ENCODE measurements at places on chromosomes 1 and 21.
A peak's percentile ranks its signal among the peaks of the same experiment; 100 is the strongest.

DNA sequence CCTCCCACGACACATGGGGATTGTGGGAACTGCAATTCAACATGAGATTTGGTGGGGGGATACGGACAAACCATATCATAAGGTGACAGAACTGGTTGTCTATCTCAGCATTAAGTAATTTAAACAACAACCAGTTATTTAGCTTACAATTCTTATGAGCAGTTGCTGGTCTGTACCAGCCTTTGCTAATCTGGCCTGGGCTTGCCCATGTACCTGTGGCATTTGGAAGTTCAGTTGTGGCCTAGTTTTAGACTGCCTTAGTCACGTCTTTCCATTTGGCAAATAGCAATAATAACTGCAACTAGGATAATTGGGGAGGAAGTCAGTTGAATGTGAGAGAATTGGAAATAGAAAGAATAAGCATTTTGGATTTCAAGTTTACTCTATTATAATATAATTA, 441.8 kb upstream of the CXADR start:
- DNase-seq, result no peak

- no peak for DNase-seq
Observed at GRCh38 chr1:186325239-186325638, 49.8 kb downstream of the TPR start.

- peak; percentile 65 for DNase-seq
Observed at GRCh38 chr1:25796811-25797458, 3.1 kb upstream of the SELENON start.

GRCh38 chr1:226443439-226443838, 35.5 kb upstream of the PARP1 start:
- DNase-seq, result no peak

- no peak for DNase-seq
Observed at GRCh38 chr21:26849428-26850115, 4.4 kb upstream of the ADAMTS1 start.

DNA sequence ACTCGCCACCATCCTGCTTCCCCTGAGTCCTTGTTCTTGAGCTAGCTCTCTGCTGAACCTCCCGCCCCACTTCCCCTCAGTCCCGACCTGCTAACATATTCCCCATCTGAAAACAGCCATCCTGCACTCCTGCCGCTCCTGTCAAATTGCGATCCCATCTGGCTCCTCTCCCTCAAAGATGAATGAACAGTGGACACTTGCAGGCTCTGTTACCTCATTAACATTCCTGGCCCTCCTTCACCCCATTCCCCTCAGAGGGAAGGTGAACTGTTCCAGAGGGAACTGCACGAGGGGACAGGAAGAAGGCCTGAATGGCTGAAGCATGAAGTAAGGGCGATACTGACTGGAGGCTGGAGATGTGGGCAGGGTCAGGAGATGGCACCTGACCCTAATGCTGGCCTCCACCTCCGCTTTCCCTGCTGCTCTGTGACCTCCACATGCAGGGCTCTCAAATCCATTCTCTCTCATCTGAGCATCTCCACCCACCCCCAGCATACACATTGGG, 7.4 kb upstream of the CELSR2 start:
- DNase-seq, result no peak

DNA sequence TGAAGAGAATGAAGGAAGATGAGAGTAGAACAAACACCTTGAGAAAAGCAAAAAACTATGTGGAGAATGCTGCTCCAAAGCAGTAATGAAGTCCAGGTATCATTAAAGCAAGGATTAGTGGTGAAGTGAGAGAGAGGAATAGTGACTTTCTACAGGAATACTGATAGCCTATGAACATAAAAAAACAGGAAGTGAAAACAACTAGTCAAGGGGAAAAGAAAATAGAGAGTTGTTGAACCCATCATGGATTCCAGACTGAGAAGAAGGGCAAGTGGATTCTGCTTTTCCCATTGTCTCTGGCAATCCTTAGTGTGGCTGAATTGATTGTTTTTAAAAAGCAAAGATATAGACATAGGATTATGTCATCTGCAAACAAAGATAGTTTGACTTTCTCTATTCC, 119.9 kb upstream of the LHX8 start:
- DNase-seq, result no peak

DNA sequence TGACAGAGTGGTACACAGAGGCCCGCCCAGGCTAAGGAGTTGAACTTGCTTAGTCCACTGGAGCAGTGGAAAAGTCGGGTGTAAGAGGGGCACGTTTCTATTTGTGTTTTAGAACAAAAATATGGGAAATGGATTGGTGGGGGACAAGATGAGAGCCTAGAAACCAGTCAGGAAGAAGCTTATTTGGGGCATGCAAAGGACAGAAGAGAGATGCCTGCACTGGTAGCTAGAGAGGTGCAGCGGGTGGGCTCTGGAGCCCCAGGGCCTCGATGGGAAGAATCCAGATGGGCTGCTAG, 1.2 kb upstream of the LIN9 start:
- DNase-seq, result no peak

GRCh38 chr1:21154717-21155116, 22.0 kb downstream of the EIF4G3 start:
- DNase-seq, result no peak

- DNase-seq, result no peak
Observed at GRCh38 chr1:181251001-181251712, 162.7 kb downstream of the IER5 start.

- no peak for DNase-seq
Observed at GRCh38 chr1:35231287-35231686, 37.2 kb upstream of the ZMYM4 start.

DNA sequence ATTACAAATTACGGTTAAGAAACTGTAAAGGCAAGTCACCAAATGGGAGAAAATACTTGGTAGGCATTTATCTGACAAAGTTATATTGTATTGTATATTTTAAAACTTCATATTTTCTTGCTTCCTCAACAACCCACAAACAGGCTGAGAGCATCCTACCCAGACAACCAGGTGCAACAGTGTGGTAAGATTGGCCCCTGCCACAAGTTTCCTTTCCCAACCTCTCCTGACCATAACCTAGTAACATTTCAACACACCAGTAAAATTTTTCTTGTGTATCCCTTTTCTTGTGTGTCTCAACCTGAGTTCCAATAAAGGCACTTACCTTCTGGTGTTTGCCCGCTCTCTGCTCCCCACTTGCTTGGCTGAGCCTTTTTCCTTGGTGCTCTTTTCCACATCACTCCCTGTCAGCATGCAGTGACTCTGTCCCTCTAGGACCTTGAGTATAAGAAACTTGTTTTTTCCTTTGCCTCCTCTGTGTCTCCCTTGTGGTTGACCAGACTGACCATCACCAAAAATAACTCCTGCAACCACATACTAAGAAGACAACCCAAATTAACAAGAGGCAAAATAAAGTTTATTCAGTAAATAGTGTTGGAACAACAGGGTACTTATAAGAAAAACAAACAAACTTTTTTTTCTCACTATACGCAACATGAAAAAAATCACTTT, 40.9 kb downstream of the FCRL3 start:
- no peak for DNase-seq

DNA sequence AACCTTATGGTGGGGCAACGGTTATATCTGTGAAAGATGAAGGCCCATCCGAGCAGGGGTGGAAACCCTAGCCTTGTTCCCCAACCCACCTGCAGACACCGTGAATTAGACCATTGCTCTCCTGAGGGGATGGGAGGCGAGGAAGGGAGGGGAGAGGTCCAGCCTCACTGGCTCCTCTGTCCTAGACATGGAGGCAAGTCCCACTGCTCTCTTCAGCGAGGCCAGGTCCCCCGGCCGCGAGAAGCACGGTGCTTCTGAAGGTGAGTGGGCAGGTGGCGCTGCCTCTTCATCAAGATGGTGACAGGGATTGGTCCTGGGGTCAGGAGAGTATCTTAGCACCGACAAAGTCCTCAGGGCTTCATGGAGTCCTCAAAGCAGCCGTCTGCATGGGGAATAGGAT, 59.3 kb downstream of the VWA5B1 start:
- DNase-seq, result no peak

DNA sequence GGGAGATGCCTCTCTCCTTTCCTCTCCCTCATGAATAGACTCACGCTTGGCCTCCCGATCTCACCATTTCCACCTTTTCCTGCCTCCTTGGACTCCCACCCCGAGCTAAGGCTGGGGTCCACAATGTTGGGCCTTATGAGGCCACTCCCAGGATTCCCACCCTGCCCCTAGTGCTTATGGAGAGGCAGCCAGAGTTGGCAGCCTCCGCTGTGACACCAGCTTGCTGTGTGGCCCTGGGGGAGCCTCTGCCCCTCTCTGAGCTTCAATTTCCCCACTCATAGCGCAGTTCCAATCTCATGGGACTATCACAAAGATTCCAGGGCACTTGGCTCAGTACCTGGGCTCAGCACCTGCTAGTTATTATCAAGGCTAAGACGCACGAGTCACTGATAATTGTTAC, 118.7 kb upstream of the WNT4 start:
- no peak for DNase-seq

DNA sequence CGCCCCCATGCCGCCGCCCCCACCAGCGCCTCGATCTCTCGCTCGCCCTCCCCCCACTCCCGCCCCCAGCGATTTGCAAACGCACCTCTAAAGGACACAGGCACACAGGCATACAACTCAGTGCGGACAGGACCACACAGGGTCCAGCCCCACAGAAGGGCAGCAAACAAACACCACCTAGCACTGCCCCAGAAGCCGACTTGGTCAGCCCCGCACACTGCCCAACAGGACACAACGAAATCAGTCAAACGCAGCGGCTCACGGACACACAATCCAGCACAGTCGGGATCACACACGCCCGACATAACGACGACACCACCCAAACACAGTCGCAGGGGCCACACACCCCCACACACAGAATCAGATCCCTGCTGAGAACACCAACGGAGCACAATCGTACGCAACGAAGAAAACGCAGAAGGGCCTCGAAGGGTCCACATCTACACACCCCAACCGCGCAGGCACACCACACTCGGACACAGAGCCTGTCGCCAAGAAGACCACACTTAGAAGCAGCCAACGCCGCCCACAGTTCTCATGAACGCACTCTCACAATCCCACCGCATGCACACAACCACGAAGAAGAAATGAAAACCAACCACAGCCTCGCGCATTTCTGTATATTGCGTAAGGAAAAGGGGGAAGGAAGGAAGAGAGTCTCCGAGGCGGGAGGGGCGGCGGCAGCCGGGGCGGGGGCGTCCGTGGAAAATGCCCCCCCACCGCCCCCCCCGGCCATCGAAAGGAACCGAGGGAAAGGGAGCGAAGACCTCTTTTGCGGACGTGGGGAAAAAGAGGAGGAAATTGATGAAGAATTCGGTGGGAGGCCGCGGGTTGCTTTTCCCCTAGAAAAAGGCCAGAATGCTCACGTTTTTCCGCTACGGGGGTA, 481 bp downstream of the TAL1 start:
- DNase-seq, result no peak

DNA sequence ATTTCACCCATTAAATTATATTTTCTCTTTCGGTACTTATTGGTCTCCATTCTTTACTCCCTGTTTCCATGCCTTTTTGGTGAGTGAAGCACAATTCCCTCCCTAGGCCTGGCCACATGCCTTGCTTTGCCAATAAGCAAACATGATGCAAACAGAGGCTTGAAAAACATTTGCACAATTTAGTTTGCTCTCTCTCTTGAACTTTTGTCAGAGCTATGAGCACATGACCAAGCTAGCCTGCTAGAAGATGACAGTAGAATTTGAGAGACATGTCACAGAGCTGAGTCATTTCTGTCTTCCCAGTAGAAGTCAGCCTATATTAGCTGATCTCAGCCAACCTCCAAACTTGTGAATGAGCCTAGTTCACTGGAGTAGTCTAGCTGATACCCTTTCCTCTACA, 24.6 kb downstream of the ANGPTL3 start:
- DNase-seq, result no peak

DNA sequence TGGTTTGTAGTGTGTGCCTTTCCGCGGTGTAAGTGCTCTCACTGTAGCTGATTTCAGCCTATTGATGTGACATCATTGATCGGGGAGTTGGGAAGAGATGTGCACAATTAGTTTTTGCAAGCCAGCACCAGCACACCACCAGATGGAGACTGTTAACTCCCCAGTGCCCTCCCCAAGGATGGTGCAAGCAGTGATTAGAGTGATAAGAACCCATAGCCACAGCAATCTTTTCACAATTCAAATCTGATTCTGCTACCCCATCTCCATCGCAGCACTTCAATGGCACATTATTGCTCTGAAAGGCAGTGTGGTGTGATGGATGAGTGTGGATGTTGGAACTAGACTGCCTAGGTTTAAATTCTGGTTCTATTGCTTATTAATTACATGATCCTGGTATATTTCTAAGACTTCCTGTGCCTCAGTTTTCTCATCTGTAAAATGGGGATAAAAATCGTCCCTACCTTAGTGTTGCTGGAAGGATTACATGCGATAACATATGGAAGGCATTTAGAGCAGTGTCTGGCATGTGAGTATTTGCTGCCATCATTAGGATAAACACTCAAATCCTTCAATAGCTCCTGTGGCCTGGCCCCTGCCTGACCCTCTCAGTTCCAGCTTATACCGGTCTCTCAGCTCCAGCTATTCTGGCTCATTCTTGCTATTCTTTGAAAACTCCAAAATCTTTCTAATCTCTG, 6.7 kb downstream of the CSF3R start:
- DNase-seq, result no peak

- no peak for DNase-seq
Observed at GRCh38 chr21:41501919-41502318, 6.0 kb downstream of the TMPRSS2 start.

DNA sequence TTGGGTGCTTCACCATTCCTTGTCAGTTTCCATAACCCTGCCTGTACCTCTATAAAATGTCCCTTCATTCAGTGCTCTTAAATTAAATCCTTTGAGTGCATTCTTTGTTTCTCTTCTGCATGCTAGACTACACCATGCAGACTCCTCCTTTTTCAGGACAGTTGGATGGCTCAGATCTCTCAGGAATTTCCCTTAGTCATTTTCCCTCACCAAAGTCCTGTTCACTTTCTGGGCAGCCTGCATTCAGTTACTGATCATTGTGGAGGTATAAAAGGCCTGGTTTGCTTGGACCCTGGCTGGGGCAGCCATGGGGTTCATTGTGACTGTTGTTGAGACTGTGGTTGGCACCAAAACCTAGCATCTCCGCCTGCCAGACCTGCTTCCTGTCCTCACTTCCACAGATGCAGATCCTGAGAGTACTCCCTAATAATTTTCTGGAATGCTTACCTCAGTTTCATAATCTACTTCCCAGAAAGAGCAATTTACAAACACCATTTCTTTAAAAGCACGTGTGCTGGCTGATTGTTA, 88.4 kb downstream of the PDE4B start:
- no peak for DNase-seq
